Thymus (tissue), 14 donors: ENCODE measurements at places on chromosomes 2 and 18. TPM values are rescaled to one million over a fixed set of nuclear protein-coding genes. Genes with fewer than 3 reads are reported as not detected.

- H3K4me1 ChIP-seq = no peaks in the 10 kb centered on the region
- no peak for DNase-seq
- no peaks in the 10 kb centered on the region for H3K36me3 ChIP-seq
- no peaks in the 10 kb centered on the region for H3K27me3 ChIP-seq
- H3K4me3 ChIP-seq = no peak overlapping the region
These were observed 585.8 kb upstream of the CHAC2 start for GRCh38 chr2:53181759-53182158.

The POTEE gene
- total RNA-seq = 0.05 TPM

DNA sequence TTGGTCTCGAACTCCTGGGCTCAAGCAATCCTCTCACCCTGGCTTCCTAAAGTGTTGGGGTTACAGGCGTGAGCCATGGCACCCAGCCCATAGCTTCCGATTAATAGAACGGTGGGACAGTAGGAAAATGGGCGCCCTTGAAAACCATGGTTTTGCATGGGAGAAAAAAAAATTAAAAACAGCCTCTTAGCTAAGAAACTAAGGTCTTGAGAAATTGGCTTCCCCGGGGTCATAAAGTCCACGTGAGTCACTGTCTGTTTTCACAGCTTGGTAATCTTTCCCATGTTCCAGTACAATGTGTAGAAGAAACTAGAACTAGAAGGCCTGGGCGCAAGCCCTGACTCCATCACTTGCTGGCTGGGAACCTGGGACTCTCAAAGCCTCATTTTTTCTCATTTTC, 20.7 kb downstream of the B3GNT2 start:
- DNase-seq = no peak
- H3K4me3 ChIP-seq = no peak overlapping the region
- H3K36me3 ChIP-seq = peaks cover 2% of the 10 kb centered on the region
- H3K27me3 ChIP-seq = no peaks in the 10 kb centered on the region

- no peaks in the 10 kb centered on the region for H3K27me3 ChIP-seq
- H3K36me3 ChIP-seq = peaks cover 13% of the 10 kb centered on the region
- DNase-seq = no peak
- no peak overlapping the region for H3K27ac ChIP-seq
- no peaks in the 10 kb centered on the region for H3K4me1 ChIP-seq
These were observed 54.0 kb downstream of the PELI1 start for GRCh38 chr2:64090264-64090663.

GRCh38 chr2:174012347-174013314, 47.5 kb upstream of the SP3 start:
- H3K4me3 ChIP-seq = peak overlapping the region; percentile 41
- H3K27ac ChIP-seq = peak overlapping the region; percentile 50
- H3K4me1 ChIP-seq = peaks cover 8% of the 10 kb centered on the region
- no peaks in the 10 kb centered on the region for H3K36me3 ChIP-seq

- no peak overlapping the region for H3K4me3 ChIP-seq
- H3K27ac ChIP-seq = no peak overlapping the region
- no peaks in the 10 kb centered on the region for H3K36me3 ChIP-seq
- H3K4me1 ChIP-seq = no peaks in the 10 kb centered on the region
These were observed 1.4 kb downstream of the CERKL start for GRCh38 chr2:181655519-181655918.

- peaks cover 4% of the 10 kb centered on the region for H3K4me1 ChIP-seq
- peaks cover 15% of the 10 kb centered on the region for H3K36me3 ChIP-seq
- no peaks in the 10 kb centered on the region for H3K27me3 ChIP-seq
- no peak for DNase-seq
These were observed 103.3 kb downstream of the ICA1L start for GRCh38 chr2:202768273-202768672.

- H3K27me3 ChIP-seq = peaks cover 16% of the 10 kb centered on the region
- DNase-seq = no peak
- H3K4me3 ChIP-seq = no peak overlapping the region
These were observed 35.3 kb upstream of the ZNF516 start for GRCh38 chr18:76530391-76530790.
